ENCODE measurements at places on chromosomes 3 and 15. TPM values are rescaled to one million over a fixed set of nuclear protein-coding genes. Genes with fewer than 3 reads are reported as not detected.

DNA sequence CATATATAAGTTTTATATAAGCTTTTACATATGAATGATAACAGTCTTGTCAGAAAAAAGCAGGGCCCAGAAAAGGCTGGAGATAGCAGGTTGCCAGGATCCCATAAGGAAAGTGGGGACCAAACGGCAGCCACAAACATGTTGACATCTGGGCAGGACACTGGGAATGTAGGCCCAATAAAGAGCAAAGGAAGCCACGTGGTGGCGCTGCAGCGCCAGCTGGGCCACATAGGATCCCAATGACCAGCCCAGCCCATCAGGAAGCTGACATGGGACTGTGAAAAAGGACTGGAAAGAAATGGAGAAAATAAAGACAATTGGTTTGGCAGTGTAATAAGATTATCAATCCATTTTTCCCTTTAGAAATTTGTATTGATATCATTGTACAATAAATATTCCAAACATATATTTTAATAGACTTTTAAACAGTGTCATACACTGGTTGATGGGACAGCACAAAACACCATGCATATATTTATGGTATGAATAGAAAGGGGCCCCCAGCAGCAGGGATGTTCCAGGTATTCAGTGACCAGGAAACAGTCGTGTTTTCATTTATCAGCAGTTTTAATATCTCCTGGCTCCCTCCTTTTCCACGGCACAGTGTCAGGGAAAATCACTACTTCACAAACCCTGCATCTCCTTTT is 89.0 kb upstream of the STRIT1 start:
- DNase-seq, result peak; percentile 88

GRCh38 chr3:123085932-123086627 is 19.3 kb downstream of the PDIA5 start:
- DNase-seq, result no peak

Gene PTPN23
- 30.8 TPM for total RNA-seq

DNA sequence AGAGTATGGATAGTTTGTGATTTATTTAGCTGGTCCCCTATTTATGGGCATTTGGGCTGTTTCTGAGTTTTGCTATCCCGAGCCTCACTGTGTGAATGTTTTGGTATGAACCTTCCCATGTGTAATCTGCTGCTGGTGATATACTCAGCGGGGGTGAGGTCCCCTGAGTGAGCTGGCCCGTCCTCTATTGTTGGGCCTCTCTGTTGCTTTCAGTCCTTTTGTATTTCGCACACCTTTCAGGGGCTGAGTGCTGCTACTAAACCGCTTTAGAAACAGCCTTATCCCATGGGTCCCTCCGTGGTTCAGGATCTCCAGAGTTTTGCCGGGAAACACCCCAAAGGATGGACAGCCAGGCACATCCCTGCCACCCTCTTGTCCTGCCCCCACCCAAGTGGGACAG is 94.5 kb downstream of the WNT7A start:
- DNase-seq, result peak; percentile 11

Gene CHDH
- 2.0 TPM for total RNA-seq

Gene DUOXA1
- 5.3 TPM for total RNA-seq

- DNase-seq, result no peak
These were observed 78.2 kb upstream of the RASGRP1 start for GRCh38 chr15:38642689-38643270.

Gene CFAP92
- total RNA-seq, result 0.28 TPM

Gene ZNF660
- total RNA-seq, result 7.7 TPM

GRCh38 chr3:124811436-124811835 is 75.7 kb downstream of the ITGB5 start:
- no peak for DNase-seq

Gene CHST2
- total RNA-seq, result 3.4 TPM

DNA sequence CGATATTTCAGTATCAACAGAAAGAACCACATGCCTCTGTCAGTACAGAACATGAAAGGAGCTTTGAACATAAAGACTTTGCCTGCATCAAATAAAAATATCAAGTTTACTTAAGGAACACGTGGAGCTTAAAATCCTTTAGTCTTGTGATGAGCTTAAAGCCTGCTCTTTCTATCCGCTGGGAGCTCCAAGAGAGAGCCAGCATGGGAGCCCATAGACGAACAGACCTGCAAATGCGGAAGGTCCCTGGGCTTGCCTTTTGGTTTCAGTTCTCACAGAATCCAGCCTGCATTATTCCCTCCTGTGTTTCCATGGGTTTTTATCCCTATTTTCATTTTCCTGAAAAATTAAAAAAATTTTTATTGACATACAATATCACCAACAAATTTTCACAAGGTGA is 530.6 kb upstream of the RGMA start:
- no peak for DNase-seq

Gene CLDN16
- not detected for total RNA-seq

Gene CYFIP1
- 116 TPM for total RNA-seq

DNA sequence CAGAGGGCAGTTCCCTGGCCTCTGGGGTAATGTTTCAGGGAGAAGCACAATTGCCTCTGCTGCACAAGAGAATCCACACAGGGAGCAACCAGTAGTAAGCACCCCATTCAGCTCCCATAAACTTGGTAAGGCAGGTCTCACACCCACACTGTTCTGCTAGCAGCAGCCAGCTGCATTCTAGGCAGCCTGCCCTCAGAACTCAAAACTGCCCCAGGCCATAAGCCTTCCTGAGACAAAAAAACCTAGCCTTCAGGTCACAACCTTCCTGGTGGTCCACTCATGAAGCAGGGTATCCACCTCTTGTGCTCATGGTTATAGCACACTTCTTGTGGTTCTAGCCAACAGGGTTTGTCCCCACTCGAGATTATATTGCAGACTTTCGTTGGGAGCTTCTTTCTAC is 33.7 kb upstream of the ABI3BP start:
- no peak for DNase-seq

Gene GOLGB1
- total RNA-seq, result 58.3 TPM

- no peak for DNase-seq
These were observed 10.8 kb upstream of the SSUH2 start for GRCh38 chr3:8655387-8655835.

DNA sequence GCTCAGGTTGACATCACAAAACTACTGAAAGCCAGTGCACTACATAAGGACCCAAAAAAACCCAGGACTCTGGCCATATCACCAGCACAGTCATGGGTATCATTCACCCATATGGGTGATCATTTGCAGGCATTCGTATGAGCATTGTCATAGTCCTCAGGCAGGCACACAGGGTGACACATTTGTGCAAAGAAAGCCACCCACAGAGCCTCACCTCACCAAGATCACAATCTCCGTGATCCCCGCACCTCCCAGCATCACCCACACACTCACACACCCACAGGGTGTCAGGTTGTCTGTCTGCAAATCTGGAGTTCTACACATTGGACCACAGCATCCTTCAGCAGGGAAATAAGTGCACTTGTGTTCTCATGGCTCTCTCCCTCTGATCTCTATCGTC is 166.0 kb upstream of the LPP start:
- DNase-seq, result no peak

- DNase-seq, result no peak
These were observed 162.1 kb downstream of the FOXP1 start for GRCh38 chr3:71421475-71421819.

Gene GREM1
- total RNA-seq, result 283 TPM

GRCh38 chr3:117263270-117263669 is 553.7 kb downstream of the TUSC7 start:
- no peak for DNase-seq

Gene TNNC1
- total RNA-seq, result 3.5 TPM

DNA sequence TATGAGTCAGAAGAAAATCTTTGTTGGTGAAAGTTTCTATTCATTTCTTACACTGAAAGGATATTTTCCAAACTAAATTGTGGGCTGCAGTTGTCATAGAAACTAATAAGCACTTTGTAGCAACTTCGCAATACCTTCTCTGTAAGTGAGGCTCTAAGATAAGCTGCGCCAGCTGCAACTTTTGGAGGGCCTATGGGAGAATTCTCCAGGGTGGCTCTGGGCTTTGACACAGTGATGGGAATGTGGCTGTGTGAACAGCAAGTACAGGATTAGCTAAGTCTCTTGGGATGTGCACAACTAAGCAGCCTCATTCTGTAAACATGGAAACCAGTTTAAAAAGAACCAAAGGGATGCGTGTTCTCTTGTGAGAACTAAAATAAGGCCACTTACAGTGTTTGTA is 124.6 kb upstream of the SGO1 start:
- DNase-seq, result no peak

Gene CERS3
- total RNA-seq, result not detected

GRCh38 chr3:156218353-156218744 is 98.0 kb downstream of the KCNAB1 start:
- DNase-seq, result no peak

- no peak for DNase-seq
These were observed 32.9 kb downstream of the ZBTB11 start for GRCh38 chr3:101643861-101644613.

GRCh38 chr3:72408983-72409779 is 439.1 kb downstream of the SHQ1 start:
- DNase-seq, result no peak

- peak; percentile 86 for DNase-seq
These were observed 959 bp downstream of the TPM1 start for GRCh38 chr15:63043335-63044076.

GRCh38 chr3:105094588-105094987 is 272.1 kb upstream of the ALCAM start:
- DNase-seq, result no peak

- DNase-seq, result no peak
These were observed 157.7 kb upstream of the FAM3D start for GRCh38 chr3:58824285-58824684.

- no peak for DNase-seq
These were observed 9.0 kb upstream of the BTLA start for GRCh38 chr3:112508261-112508660.

- DNase-seq, result no peak
These were observed 45.4 kb upstream of the TERB2 start for GRCh38 chr15:44910981-44911625.

Gene TUBGCP4
- 11.9 TPM for total RNA-seq

GRCh38 chr15:45435124-45435903 is 57.0 kb upstream of the GATM start:
- no peak for DNase-seq

DNA sequence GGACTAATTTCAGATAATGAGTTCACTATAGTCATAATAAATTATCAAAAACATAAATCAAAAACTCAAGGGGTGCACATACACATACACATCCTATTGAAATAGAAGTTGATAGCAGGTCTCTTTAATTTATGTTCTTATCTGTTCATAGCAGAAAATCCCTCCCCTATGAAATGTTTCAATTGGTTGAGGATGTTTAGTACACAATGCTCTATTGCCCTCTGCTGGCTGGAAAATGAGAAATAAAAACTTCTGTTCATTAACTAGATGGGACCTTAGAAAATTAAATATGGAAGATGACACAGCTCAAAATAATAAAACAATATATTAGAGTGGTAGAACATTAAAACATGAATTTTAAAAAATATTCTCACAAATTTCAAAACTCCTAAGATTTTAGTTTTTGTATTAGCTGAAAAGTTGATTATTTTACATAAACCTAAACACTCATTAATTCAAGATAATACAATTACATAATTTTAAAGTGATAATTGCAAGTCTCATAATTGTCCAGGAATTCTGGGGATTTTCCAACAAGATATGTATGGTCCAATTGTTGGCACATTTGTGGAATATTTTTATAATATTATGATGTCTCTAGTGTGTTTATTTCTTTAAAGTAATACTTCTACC is 735.0 kb downstream of the ROBO1 start:
- no peak for DNase-seq

GRCh38 chr3:125001557-125002413 is 54.0 kb downstream of the HEG1 start:
- DNase-seq, result no peak

DNA sequence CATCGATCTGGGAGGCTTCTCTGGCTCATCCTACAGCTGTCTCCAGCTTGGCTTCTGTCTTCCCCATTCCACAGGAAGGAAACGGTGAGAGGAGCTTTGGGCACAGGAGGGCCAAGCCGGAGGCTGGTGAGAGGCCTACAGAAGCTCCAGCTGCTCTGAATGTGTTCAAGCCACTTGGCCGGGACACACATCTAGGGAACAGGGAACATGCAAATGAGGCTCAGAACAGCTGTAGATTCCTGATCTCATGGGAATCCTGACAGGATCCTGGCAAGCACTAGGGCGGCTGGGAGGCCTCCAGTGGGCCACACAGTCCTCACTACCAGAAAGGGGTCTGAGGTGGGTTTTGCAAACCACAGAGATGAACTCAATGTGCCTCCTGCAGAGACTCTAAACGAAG is 13.7 kb downstream of the SEMA5B start:
- no peak for DNase-seq

DNA sequence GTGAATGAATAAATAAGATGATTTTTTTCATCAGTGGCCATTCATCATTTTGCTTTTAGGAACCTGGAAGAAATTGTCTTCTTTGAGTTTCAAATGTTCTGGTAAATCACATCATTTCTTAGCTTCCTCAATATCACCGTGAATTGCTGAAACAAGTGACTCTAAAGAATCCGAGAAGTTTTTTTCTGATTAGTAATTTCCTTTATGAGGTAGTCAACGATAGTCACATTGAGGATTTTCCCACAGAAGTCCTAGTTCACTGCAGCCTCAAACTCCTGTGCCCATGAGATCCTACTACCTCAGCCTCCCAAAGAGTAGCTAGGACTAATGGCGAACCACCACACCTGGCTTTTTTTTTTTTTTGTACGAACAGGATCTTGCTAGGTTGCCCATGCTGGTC is 3.6 kb upstream of the TMPRSS7 start:
- no peak for DNase-seq

Gene PPIB
- total RNA-seq, result 457 TPM

DNA sequence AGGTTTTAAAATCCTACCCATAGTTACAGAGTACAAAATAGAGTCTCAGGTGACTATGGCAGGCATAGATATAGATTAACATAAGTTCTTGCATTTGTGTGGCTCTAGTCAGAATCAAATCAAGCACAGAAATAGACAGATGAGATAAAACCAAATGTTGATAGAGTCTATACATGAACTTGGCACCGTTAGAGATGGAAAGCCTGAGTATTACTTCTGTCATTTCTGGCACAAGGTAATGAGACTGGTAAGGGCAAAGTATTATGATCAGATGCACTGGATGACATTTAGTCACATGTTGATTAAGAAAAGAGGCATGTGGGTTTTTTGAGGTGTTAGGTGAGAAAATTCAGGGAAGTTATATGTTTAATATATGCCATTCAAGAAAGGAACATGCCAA is 219.7 kb downstream of the MBNL1 start:
- DNase-seq, result no peak

Gene RHOV
- total RNA-seq, result not detected

Gene TEX55
- not detected for total RNA-seq

DNA sequence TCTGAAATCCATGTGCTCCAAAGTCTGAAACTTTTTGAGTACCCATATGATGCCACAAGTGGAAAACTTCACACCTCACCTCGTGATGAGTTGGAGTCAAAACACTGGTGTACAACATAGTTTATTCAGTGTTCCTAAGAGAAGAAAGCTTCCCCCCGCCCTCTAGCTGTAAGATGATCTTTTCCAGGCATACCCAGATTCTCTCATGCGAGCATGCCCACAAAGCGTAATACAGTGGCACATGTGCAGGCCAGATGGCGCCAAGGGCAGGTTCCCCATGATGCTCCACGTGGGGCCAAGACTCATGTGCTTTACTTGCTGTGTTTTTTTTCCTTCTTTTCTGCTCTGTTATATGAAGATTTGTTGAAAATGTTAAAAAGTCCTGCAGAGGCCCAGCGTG is 104.9 kb upstream of the LRRFIP2 start:
- no peak for DNase-seq

All from posterior vena cava (tissue), 2 donors.